ENCODE measurements at places on chromosomes 1 and 21.

DNA sequence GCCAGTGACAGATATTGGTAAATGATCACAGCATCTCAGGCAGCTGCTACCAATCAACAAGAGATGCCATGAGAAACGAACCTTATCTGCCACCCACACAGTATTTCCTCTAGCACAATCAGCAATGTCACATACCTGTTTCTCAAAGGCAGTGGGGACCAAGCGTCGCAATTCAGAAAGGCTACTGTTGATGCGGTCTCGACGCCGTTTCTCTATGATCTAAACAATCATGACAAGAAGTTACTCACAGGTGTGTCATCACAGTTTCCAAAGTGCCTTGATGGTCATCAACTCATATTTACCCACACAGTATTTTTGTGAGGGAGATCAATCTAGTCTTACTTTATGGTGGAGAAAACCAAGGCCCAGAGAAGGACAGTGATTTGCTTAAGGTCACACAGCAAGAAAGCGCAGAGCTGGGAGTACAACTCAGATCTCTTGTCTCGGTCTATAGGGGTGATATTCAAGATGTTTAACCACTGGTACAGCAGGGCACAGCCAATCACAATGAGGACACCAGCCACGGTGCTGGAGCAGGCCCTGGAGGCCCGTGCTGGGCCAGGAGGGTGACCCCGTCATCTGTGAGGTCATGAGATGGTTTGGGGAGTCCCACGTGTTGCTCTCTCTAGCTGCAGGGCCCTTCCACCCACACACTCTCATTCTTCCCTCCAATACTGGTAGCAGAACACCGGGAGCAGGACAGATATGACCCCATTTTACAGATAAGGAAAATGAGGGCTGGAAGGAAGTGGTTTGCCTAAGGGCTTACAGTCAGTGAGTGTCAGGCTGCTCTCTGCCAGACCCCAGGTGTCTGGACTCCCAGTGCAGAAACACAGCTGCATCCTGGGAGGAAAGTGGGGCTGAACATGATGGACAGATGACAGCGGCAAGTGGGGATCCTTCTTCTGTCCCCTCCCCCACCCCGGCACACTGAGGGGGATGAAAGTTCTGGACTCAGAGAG, 7.8 kb downstream of the HEYL start:
- no peak for DNase-seq

GRCh38 chr1:30693366-30693765, 30.0 kb downstream of the MATN1 start:
- DNase-seq = no peak

- DNase-seq = no peak
These were observed 3.2 kb upstream of the RNF186 start for GRCh38 chr1:19818324-19818723.

DNA sequence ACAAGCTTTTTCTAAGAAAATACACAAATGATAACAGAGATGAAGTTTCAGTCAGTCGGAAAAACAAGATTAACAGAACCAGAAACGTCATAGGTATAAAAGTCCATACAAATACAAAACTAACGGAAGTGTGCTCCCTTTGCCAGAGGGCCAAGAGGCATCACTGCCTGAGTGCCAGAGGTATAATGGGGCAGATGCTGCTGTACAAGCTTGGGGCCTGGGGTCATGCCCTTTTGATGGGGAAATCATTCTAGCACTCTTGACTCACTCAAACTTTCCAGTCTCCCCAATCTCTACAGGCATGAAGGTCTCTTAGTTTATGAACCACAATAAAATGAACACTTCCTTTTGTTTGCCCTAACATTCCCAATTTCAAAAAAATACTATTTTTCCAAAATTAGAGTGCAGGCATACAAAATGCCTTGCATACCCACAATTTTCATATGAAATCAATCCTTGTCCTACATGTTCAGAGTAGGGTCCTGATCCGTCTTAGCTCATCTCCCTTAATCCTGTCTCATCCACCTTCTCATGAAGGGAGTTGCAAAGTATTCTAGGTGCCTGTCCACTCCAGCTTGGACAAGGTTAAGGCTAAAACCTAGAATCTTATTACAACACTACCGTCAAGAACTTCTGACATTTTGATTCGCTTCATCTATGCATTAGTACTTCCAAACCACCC, 1.5 kb downstream of the RPL22 start:
- DNase-seq = no peak

DNA sequence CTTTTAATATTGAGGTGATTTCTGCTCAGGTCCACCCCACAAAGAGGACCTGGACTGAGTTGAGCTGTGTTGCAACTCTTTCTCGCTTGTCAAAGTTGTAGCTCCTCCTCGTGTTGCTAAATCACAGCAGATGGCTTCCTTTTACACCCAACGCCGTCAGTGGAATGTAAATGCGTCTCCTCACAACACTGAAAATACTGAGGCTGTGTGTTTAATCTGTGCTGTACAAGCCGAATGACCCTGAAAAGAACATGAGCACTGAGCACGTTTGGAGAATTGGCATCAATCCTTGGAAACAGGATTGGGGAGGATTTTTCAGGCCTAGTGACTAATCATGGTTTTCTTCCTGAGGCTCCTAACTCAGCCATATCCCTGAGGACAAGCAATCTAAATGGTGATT, 196.0 kb downstream of the CRB1 start:
- DNase-seq = no peak

DNA sequence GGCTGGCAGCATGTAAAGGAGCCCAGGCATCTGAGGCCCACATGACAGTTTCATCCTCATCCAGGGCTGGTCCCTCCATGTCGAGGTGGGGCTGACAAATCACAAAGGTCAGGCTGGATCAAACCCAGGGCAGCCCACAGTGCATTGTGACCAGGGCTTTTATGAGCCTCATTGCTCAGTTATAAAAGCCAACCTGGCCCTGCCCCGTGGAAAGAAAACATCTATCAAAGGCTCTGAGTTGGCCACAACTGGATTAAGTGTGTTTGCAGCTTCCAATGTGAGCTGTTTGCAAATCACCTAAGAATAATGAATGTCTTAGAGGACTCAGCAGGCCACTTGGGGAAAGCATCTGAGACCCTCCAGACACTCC, 45.4 kb downstream of the GRHL3 start:
- DNase-seq = no peak
